Cerebellar nuclear complex (tissue), 1 donor: ENCODE measurements at places on chromosomes 2 and 18.

- DNase-seq: no peak
Measured at GRCh38 chr2:207956771-207957170, 68.6 kb downstream of the PLEKHM3 start.

GRCh38 chr18:56062931-56063330, 474.9 kb upstream of the TCF4 start:
- no peak for DNase-seq

GRCh38 chr2:72118386-72118785, 29.3 kb downstream of the CYP26B1 start:
- DNase-seq: no peak

DNA sequence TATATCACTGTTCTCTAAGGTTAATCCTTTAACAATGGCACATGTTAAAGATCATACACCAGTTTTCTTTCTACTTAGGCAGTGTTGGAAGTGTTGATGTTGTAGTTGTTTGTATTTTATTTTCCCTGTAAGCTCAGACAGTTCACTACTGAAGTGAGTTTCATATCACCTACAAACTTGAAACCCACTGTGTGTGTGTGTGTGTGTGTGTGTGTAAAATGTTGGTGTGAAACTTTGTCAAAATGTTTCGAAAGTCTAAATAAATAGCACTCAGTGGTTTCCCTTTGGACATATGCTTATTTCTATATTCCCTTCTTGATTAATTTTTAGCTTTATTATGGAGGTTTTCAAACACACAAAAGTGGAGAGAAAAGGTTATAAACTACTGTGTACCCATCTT, 79.8 kb upstream of the CAVIN2 start:
- no peak for DNase-seq

GRCh38 chr2:241329669-241330615, 14.2 kb downstream of the SEPTIN2 start:
- no peak for DNase-seq

GRCh38 chr2:226873051-226873620, 37.3 kb downstream of the RHBDD1 start:
- no peak for DNase-seq

DNA sequence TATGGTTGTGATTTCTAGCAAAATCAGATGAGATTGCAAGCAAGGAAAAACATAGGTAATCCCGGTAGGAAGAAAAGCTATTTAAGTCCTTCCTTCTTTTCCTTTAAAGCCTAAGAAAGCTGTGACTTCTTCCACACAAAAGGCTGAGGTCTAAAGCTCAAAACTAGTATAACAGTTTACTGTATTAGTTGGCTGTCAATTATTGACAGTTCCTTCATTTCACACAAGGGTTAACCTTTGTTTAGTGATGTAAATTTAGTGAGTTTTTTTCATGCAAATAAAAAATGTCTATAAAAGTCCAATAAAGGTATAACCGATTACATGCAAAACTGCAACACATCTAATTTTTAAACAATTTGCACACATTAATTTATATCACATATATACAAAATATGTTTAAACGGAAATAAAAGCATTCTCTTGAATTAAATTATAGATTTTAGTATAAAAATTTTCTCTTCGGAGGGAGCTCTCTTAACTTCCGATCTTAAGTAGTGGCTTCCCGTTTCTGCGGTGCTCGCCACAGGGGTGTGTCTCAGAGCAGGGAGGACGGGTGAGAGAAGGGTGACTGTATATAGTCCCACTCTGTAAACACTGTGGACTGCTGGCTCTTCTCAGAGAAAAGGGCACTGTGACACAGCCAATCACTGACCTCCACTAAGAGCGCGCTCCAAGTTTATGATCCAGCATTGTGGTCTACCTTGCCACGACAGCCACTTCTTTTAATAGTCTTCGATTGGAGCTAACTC, 33.4 kb downstream of the TTR start:
- DNase-seq: no peak

DNA sequence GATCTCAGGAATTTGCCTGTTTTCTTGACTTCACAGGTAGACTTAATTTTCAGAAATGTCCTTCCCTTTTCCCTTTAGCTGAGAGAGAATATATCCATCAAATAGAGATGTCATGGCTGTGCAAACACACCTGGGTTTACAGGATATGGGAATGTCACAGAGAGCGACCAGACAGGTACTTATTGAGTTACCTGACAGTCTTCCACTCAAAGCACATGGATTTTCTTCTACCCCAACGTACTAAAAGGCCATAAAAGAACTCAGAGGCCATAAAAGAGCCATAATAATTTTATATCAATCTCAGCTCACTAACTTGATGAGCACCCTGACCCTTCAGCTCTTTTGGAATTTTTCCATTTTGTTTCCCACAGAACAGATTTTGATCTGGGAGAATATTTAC, 5.3 kb upstream of the DTNA start:
- no peak for DNase-seq

DNA sequence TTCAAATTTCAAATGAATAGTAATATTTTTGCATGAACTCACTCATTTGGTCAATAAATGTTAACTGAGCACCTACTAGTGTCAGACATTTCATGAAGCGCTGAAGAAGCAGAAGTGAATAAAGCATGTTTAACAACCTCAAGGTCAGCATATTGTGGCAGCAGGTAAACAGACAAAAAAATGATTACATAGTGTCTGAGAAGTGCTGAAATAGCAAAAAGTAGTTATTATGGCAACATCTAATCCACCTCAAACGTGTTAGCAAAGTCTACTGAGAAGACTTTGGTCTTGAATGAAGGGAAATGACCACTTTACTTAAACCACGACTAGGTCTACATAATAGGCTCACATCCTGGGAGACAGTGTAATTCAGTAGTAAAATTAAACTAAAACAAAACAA, 452.2 kb upstream of the LRATD1 start:
- no peak for DNase-seq

DNA sequence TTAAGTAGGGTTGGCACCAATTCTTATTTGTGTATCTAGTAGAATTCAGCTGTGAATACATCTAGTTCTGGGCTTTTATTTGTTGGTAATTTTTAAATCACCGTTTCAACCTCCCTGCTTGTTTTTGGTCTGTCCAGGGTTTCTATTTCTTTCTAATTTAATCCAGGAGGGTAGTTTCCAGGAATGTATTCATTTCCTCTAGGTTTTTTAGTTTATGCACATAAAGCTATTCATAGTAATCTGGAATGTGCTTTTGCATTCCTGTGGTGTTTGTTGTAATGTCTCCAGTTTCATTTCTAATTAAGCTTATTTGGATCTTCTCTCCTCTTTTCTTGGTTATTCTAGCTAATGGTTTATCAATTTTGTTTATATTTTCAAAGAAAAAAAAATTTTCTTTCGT, 1361.8 kb upstream of the DDX18 start:
- no peak for DNase-seq

DNA sequence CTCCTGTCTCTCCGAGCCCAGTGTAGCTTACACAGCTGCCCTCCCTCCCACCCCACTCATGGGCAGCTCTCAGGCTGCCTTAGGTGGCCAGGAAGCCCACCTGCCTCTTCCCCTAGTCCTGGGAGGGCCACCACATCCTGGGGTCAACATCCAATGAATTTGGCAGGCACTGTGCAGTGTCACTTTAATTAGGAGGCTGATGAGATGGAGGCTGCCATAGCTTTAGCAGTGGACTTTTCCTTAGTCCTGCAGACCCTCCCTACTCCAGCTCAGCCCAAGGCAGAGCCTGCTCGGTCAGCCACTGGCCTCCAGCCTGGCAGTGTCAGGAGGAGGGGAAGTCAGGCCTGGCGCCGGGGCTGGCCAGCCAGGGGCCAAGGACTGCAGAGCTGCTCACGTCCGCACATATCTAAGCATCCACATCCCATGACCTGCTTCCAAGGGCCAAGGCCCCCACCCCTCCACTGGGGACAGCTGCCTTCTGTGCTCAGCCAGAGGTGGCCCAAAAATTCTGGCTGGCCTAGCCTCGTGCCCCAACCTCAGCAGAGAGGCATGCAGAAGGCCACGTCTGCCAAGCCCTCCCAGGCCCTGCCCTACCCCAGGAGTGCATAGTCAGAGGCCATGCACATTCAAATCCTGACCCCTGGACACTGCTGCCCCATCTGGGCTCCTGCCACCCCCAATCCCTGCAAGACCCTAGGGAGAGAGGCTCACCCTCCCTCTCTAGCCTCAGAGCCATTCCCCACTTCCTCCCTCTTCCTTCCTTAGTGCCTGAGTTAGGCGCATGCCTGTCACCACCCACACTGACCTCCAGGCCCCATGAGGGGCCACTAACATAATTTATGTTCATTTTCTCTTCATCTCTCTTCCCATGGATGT, 33.1 kb downstream of the ADRA2B start:
- no peak for DNase-seq

DNA sequence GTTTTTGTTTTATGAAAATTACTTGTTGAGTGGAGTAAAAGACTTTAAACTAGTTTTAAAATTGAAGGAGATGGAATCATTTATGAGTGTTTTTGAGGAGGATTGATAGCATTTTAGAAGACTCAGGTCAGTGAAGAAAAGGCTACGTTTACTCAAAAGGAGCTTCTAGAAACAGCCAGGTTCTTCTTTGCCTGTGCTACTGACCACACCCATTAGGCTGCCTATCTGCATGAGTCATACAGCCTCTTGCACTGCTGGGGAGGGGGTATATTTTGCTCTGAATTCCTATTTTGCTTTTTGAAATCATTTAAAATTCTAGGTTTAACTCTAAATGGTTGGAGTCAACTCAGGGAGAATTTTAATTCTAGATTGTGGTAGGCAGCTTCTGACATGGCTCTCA, 22.3 kb downstream of the EFEMP1 start:
- DNase-seq: no peak

DNA sequence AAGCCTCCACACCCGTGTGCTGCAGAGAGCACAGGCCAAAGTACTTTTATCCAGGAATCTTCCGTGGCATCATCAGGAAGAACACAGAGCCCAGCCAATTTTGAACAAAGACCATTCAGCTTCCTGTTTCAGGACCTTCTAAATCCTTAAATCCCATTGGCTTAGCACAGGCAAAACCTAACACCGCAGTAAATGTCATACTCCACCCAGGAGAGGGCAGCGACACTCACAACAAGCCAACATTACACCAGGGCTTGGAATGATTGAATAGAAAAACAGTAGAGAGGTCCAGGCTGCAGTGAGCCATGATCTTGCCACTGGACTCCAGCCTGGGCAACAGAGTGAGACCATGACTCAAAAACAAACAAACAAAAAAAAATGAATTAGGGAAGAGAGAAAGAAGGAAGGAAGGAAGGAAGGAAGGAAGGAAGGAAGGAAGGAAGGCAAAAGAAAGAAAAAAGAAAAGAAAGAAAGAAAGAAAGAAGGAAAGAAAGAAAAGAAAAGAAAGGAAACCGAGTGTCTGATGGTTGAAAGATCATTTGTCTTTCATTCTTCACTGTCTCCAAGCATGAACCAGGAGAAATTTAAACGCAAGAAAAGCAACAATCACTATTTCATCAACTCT, 144.6 kb upstream of the SATB2 start:
- DNase-seq: no peak

GRCh38 chr2:209145941-209146681, 277.7 kb upstream of the MAP2 start:
- no peak for DNase-seq

DNA sequence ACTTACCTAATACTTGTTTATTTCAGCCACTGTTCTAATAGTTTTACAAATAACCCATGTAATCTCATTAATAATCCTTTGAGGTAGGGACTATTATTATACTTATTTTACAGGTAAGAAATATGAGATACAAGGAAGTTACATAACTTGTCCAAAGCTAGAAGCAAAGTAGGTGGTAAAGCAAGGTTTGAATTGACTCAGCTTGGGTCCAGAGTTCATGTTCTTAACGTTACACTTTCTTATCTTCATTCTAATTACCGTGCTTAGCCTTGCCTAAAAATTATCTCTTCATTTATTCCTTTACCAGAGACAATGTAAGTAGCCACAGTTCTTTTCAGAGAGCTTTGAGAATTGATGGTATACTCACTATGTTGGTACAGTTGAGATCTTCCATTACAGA, 743.6 kb downstream of the KCNJ3 start:
- no peak for DNase-seq

GRCh38 chr18:59054496-59055287, 85.0 kb upstream of the SEC11C start:
- no peak for DNase-seq

GRCh38 chr2:20599861-20600461, 50.9 kb downstream of the HS1BP3 start:
- no peak for DNase-seq

DNA sequence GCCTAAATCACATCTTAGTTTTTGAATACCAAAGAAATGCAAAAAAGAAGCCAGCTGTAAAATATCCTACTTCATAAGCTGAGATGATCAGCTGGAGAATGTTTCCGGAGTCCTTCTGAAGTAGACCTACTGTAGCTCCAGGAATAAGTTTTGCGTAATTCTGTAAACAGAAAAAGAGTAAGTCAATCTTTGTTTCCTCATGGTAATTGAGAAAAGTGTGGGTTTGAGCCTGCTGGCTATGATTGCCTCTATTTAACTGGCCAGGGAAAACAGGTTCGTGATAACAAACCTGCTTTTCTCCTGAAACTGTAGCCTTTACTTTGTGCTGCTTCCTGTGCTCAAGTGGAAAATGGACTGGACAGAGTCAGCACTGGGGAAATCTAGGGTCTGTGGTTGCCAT, 58.2 kb downstream of the ITGB6 start:
- no peak for DNase-seq

- DNase-seq: no peak
Measured at GRCh38 chr2:127330753-127331152, 36.8 kb upstream of the ERCC3 start.

GRCh38 chr18:54883816-54884604, 55.7 kb downstream of the RAB27B start:
- no peak for DNase-seq

GRCh38 chr2:10345813-10346212, 43.1 kb downstream of the HPCAL1 start:
- DNase-seq: no peak

- DNase-seq: no peak
Measured at GRCh38 chr18:2997846-2998564, 14.9 kb downstream of the LPIN2 start.

DNA sequence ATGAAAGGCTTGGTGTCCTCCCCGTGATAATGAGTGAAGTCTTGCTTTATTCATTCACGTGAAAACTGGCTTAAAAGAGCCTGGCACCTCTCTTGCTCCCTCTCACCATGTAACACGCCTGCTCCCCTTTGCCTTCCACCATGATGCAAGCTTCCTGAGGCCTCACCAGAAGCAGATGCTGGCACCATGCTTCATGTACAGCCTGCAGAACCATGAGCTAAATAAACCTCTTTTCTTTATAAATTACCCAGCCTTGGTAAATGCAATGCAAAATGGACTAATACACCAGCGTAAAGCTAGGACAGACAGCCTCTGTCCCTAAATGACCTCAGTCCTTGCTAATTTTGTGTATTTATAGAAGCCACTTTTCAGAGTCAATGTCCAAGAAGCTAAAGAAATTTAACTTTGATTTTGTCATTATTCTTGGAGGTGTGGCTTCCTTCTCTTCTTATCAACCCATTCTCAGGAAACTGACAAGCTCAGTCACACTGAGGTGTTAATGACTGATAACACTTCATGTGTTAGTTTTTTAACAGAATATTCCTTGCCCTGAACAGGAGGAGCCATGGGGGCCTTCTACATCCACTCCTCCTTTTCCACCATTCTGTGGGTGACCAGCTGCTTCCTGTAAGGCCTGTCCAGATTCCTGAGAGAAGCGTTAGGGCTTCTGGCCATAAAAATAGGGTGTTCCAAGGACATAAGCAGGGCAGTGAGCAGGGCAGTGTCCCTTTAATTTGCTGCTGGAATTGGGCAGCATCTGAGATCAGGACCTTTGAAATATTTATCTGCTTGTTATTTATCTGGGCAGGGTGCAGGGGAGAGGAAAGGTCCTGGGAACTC, 38.0 kb upstream of the EPAS1 start:
- no peak for DNase-seq
